Stomach (tissue), 19 donors: ENCODE measurements at places on chromosomes 2 and 18.
A peak's percentile ranks its signal among the peaks of the same experiment; 100 is the strongest.

- DNase-seq, result no peak
Measured at GRCh38 chr18:72194072-72194471, 350.1 kb downstream of the CBLN2 start.

GRCh38 chr18:74722237-74722636, 124.6 kb downstream of the ZNF407 start:
- DNase-seq, result no peak

DNA sequence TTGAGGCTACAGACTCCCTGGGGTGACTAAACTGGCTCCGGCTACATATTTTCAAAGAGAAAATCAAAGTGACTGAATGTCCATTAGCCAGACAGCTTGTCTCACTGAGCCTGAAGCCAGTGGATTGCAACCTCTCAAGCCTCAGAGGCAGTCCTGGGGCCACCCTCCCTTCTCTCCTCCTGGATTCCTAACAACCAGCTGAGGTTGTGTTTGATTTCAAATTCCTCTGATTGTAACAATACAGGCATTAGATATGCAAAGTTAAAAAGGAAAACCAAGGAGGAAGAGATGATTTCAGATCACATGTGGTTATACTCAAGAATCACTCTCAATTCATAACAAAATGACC, 101.0 kb upstream of the LMAN1 start:
- peak; percentile 17 for DNase-seq

DNA sequence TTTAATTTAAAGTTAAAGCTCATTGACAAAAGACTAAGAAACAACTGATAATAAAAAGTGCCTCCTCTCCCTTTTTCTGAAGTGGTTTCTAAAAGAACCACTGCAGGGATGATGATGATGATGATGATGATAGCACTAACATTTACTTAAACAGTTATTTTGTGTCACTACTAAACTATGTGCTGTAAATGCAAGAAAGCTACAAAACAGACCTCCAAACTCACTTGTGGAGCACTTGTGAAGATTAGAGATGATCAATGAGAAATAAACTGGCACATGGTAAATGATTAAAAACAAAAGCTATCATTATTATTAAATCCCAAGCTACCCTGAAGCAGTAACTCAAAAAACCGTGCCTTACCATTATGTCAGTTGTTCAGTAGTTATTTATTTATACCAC, 88.7 kb downstream of the SLC8A1 start:
- DNase-seq, result no peak

GRCh38 chr2:239199041-239199768, 201.6 kb downstream of the HDAC4 start:
- DNase-seq, result peak; percentile 54

DNA sequence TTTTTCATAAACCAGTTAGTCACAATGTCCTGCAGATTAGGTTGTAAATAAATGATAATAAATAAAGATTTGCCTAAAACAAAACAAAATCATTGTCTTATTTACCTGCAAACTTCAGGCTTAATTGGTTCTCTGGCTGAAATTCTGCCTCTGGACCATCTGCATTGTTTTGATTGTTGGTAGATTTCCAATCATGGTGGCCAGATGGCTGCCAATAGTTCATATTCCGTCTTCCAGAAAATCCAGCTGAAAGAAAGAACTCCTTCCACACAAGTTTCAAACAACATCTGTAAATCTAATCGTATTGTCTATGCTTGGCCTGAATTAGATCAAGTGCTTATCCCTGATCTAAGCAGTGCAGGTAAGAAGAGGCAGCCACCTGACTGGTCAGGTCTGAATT, 771.1 kb upstream of the ZEB2 start:
- DNase-seq, result no peak

DNA sequence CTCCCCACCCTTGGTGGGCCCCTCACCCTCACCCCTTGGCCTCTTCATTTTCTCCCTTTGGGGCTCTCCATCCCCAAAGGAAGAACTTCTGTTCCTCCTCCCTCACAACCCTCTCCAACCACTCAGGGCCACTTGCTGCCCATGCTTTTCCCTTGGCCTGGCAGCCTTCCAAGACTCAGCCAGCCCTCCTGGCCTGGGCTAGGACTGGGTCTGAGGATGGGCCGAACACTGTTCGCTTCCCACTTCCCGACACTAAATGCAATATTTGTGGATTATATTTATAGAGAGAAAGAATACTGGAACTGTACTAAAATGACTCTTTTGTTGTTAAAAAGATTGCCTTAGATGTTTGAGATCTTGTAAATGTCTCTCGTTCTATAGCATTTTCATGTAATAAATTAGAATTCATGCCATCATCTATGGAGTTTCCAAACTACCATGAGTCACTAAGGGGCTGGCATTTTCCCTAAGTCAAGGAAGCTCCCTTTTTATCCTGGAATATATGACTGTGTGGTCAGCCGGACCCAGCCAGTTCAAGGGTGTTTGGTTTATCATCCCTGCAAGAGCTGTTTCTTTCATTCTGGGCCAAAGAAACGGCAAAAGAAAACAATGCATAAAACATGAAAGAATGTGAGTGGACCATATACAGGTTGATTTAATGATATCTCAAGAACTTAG, 3.8 kb downstream of the CXCR2 start:
- no peak for DNase-seq

DNA sequence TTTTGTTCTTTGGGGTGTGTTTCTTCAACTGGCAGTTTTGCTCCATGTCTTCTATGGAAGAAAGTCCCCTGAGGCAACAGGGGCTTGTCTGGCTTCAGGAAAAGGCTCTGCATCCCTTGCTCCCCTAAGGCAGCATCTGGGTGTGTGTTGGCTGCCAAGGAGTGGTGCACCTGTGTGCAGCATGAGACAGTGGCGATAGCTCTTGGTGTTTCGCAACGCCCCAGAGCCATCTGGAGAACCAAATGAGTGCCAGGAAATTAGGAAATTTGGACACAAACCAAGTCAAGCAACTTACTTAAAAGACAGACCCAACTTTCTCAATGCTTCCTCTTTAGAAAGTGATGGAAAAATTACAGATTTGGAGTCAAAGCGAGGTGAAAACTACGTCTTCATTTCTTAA, 1044.4 kb upstream of the CNTNAP5 start:
- no peak for DNase-seq

- DNase-seq, result no peak
Measured at GRCh38 chr18:59822612-59823550, 76.9 kb upstream of the PMAIP1 start.

DNA sequence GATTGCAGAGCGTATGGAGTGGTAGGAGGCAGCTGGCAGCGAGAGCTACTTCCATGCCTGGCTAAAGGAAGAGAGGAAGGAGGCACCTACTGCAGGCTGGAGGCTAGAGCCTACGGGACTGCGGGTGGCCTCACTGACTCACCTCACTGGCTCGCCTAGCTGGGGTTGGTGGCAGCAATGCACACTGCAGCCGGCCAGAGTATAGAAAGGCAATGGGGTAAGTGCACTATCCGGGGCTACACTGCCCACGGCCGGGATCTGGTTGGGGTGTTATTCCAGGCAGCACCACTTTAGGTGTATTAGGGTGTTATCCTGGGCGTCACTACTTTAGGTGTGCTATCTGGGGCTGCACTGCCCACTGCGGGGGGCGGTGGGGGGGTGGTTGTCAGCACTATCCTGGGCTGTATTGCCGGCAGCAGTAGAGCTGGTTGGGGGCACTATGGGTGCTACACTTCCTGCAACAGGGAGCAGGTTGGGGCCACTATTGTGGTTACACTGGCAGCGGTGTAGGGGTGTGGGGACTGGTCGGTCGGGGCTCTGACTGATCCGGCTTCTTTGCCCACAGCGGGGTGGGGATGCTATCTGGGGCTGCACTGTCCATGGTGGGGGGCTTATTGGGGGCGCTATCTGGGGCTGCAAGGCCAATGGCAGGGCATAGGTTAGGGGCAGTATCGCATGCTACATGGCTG, 33.3 kb upstream of the ANKRD62 start:
- DNase-seq, result no peak

DNA sequence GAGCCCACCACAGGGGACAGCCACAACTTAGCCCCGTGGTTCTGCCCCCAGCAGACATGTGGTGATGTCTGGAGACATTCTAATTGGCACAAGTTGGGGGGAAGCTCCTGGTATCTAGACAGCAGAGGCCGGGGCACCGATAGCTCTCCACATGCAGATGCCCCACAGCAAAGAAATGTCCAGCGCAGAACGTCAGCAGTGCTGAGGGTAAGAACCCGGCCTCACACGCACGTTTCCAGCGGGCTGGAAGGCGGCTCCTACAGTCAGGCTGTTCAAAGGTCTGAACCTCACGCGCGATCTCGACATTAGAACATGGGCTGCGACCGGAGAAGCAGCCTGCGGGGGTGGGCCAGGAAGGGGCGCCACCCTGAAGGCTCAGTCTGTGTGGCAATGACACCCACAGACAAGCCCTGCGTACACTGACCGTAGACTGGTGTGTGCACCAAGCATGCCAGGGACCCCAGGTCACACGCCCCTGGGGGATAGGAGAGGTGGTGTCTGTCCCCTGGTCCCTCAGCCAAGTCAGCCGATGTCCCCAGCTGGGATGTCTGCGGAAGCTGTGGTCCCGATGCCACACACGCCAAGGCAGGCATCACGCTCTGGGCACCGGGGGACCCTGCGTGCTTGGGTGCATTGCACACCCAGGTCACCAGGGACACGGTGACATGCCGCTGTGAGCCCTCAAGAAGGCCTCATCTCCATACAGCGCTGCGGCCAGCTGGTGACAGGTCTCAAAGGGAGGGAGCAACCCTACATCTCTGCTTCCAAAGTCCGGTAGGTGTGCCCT, 66.3 kb downstream of the PARD6G start:
- no peak for DNase-seq

GRCh38 chr2:34831096-34831495, 1232.0 kb upstream of the FAM98A start:
- DNase-seq, result no peak

DNA sequence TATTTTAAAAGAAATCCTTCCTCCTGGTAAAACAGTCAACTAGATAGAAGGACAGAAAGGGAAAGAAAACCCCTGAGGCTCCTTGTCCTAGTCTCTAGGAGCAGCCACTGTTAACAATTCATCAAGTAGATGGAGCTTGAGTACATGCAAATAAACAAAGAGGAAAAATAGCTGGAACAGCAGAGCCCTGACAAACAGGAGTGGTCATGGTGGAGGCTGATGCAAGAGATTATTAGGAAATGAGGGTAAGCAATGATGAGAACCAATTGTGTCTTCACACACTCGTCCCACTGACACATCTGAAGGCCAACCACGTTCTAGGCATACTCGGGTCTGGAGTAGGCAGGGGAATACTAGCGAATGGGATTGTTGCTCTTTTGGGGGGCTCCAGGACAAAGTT, 9.2 kb downstream of the DLGAP1 start:
- DNase-seq, result no peak

- DNase-seq, result no peak
Measured at GRCh38 chr2:11618708-11619062, 51.3 kb downstream of the NTSR2 start.

DNA sequence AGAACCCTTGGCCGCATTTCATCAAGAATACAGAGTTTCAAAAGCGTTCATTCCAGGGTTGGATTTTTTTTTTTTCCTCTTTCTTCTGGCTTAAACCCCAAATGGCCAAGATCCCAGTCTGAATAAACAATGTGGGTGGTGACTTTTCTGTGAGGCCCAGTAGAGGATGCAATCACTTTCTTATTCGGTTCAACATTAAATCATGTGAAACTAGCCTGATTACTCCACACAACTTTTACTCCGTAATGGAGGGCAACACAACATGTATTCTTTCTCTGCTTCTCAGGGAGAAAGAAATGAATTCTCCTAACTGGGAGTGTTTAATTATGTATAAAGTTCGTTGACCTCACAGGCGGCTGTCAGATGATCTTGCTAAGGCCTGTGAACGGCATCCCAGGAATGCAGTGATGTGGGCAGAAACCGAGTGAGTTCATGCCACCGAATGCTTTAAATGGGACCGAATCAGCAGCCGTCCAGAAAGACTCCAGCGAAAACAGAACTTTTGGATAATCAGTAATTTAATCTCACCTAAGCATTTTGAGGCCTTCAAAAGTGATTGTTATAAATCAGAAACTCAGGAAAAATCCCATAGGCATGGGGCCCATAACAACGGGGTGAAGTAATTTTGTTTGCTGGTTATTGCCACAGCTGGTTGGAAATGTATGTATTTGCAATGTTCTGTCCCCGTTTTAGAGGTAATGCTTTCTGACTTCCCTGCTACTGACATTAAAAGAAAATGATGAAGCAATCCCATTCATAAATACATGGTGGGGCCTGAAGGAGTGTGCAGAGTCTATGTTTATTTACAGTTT, 81.5 kb downstream of the BCL2 start:
- peak; percentile 84 for DNase-seq

DNA sequence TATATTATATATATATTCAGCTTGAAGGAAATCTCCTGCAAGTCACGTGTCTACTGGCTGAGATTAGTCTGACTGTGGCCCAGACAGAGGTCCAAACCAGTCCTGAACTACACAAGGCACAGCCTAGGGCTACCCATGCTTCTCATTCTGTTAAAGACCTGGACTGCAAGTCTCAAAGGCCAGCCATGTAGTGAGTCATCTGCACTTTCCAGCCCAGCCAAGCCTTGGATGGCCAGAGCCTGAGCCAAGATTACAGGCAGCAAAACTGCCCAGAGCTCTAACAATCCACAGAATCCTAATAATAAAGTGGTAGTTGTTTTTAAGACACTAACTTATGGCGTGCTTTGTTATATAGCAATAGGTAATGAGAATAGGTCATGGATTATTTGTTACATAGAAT, 259.6 kb downstream of the SS18 start:
- peak; percentile 51 for DNase-seq

DNA sequence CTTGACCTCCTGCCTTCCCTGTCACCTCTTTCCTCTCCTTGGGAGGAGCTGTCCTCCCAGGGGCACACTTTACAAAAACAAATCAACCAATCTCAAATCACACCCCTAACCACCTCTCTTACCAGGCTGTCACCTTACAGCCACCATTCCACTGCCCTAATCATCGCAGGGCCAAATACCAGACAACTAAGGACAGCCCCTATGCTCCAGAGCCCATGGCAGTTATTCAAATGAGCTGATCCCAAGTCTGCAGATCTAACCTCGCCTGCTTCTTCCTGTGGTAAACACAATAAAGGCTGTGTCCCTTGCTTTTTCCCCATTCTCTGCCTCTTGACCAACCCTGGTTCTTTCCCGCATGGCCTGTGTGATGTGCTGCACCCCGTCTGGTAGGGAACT, 154.2 kb upstream of the CNTNAP5 start:
- DNase-seq, result no peak

- DNase-seq, result no peak
Measured at GRCh38 chr18:2914185-2914880, 67.5 kb downstream of the EMILIN2 start.
